ENCODE measurements at places on chromosomes 6 and 20.

- DNase-seq: no peak
These were observed 37.1 kb downstream of the RIPOR2 start for GRCh38 chr6:24898676-24899075.

DNA sequence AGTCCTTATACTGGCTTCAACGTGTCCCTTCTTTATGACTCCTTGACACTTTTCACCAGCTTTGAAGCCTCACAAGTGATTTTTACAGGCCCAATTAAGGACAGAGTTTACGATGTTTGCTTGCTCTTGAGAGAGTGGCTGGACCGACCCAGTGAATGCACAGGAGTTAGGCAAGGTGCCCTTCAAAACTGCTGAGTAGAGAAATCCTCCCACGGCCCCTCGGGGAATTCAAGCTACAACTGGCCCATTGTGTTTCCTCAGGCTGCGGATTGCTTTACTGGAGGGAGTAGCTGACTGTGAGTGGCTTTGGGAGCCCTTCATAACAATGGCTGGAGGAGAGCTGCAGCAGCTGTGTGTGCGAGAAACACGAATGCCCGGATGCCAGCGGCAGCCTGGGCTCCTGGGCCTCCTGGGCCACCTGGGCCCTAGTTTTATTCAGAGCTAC, 50.0 kb downstream of the SGK1 start:
- no peak for DNase-seq

DNA sequence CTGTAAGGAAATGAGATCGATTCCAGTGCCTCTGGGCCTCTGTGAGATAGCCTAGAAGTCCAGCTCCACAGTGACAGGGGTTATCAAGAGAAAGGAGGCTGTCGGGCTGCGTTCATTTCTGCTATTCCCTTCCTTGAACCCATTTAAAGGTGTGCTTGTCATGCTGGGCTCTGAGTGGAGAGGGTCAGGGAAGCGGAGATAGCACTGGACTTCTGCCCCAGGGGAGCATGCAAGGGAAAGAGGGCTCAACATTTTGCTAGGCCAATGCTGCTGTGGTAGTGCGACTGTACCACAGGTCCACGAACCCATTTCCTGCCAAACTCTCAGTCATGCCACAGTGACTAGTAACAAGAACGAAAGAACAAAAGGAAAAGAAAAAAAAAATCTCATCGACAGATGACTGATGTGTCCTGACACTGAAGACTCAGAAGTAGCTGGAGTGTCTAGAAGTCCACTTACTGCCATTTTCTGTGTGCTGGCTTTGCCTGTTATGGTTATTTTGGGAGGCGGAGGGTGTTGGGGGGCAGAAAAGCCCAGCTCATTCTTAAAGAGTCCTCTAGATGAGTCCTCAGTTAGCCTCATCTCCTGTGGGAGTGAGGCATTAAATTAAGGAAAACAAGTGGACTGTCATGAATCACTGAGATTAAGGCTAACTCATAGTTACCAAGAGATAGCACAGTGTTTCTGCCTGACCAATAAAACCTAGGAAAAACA, 8.1 kb downstream of the NEDD9 start:
- DNase-seq: no peak

- DNase-seq: peak; percentile 11
These were observed 28.8 kb downstream of the PDE7B start for GRCh38 chr6:135880066-135880972.

DNA sequence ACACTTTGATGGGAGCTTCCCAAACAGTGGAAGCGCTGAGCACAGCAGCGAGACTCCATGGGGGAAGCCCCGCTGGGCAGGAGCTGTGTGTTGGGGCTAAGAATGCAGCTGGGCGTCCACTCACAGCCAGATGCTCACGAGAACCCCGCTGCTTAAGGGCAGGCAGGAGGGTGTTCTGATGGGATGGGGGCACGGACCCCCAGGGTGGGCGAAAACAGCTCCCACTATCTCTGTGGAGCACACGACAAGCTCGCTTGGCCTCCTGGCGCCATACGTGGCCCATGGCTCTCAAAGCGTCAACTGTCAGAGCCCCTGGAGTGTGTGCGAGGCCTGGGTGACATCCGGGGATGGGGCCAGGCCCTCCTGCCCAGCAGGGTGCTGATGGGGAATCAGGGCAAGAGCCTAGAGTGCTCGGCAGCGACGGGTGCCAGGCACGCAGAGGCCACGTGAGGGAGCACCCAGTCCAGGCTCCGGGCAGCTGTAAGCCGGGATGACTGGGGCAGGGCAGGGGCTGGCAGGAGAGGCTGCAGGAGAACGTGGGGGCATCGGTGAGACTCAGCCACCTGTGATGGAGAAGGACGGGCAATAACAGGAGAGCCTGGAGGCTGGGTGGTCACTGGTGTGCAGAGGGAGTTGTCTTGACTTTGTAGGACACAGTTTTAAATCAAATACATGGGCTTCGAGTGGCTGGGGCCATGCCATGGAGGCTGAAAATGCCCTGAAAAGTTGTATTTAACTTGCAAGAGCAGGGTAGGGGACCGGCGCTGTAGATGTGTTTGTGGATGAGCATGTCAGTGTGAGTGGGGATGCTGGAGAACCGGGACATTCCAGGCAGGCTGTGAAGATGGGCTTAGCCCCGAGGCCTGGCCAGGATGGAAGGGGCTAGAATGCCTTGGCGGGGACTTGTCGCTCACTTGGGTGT, 27.3 kb downstream of the PYGB start:
- DNase-seq: no peak

DNA sequence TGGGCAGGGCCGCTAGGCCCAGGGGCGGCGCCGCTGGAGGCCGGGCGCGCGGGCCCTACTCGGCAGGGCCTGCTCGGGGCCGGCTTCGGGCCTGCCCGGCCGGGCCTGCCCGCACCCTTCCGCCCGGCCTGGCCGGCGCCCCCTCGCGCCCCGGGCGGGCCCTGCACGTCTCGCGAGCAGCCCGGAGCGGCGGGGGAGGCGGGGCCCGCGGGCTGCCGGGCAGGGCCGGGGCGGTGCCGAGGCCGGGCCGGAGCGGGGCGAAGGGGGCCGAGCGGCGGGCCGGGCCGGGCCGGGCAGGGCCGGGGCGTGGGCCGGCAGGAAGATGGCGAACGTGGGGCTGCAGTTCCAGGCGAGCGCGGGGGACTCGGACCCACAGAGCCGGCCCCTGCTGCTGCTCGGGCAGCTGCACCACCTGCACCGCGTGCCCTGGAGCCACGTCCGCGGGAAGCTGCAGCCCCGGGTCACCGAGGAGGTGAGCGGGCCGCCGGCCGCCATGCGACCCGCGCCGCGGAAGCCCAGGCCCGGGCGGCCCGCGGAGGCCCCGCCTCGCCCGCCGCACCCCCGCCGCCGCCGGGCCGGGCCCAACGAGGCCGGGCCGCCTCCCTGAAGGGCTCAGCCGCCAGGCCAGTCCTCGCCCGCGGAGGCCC, at the start of gene NPEPL1:
NPEPL1 (plus strand) TSS at position 222 of the 647 bp plus-strand sequence; CDS start at position 323, 101 bp downstream.
- peak; percentile 3 for DNase-seq

GRCh38 chr20:64109831-64110391, 2.5 kb upstream of the NPBWR2 start:
- DNase-seq: no peak

- DNase-seq: no peak
These were observed 73.8 kb downstream of the HUS1B start for GRCh38 chr6:583116-583515.
